ENCODE measurements at places on chromosomes 12 and 14. TPM values are rescaled to one million over a fixed set of nuclear protein-coding genes. Genes with fewer than 3 reads are reported as not detected.
A peak's percentile ranks its signal among the peaks of the same experiment; 100 is the strongest.

DNA sequence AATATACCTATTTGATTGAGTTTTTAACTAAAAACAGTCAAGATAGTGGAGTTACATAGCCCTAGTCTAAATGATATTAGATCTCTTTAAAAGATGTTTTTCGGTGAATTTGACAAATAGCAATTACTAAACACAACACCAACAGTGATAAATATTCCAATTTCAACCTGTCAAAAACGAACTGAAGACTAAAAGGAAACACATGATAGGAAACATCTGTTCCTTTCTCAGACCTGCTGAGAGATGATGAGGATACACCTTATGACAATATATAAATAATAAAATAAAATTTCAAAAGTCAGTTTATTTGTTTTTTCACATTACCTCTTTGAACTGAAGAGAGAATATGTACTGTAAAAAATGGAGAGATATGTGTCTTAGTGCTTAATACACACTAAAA is 232.7 kb downstream of the RASSF9 start:
- DNase-seq = no peak

Gene OTUB2
- polyA plus RNA-seq = 2.2 TPM

DNA sequence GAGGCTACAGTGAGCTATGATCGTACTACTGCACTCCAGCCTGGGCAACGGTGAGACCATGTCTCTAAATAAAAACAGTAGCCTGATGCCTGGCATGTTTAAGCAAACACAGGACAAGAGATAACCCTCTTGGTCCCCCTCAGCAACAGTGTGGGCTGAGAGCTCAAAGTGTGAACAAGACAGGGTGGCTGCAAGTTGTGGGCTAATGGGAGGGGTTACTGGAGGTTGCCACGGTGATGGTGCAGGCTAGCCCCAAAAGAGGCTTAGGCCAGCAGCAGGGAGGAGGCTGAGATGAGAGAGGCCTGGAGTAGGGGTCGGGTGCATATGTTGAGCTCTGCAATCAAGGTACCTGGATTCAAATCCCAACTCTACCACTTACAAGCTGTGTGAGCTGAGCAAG is 3.4 kb upstream of the LGMN start:
- no peak for DNase-seq

- no peak for DNase-seq
Measured at GRCh38 chr12:28171356-28172060, 18.7 kb upstream of the CCDC91 start.

- no peak for DNase-seq
Measured at GRCh38 chr12:39989501-39989900, 116.4 kb downstream of the SLC2A13 start.

Gene TAS2R14
- 0.94 TPM for polyA plus RNA-seq

Gene GPRC5D
- polyA plus RNA-seq = not detected

DNA sequence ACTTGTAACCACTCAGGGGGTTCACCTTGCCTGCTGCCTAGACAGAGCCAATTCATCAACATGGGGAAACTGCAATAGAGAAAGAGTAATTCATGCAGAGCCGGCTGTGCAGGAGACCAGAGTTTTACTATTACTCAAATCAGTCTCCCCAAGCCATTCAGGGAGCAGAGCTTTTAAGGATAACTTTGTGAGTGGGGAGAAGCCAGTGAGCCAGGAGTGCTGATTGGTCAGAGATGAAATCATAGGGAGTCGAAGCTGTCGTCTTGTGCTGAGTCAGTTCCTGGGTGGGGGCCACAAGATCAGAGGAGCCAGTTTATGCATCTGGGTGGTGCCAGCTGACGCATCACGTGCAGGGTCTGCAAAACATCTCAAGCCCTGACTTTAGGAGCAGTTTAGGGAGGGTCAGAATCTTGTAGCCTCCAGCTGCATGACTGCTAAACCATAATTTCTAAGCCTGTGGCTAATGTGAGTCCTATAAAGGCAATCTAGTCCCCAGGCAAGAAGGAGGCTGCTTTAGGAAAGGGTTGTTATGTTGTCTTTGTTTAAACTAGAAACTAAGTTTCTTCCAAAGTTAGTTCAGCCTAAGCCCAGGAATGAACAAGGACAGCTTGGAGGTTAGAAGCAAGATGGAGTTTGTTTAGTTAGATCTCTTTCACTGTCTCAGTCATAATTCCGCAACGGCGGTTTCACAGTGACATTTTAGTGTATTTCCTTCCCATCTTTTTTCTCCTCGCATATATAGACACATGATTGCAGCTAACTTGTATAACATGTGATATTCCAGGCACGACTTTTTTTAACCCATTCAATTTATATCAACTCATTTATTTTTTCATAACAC is 68.9 kb upstream of the NCOR2 start:
- peak; percentile 76 for DNase-seq

DNA sequence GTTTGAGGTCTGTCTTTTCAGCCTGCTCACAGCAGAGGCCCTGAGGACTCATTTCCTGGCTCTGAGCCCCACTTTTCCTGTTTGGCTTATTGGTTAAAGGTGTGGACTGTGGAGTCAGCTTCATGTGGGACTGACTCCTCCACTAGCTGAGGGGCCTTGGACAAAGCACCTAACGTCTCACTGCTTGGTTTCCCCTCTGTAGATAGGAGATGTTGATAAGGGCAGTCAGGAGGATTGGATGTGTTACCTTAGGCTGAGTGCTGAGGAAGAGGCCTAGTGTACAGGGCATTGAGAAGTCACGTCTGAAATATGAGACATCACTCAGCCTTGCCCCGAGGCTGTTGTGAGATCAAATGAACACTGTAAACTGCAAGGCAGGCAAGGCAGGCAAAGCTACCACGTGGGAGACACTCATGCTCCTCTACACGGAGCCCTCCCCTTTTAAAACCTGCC is 27.1 kb upstream of the TCL1A start:
- no peak for DNase-seq

GRCh38 chr12:28994179-28994715 is 154.8 kb upstream of the FAR2 start:
- no peak for DNase-seq

- DNase-seq = no peak
Measured at GRCh38 chr12:51687177-51687576, 96.1 kb downstream of the SCN8A start.

- DNase-seq = no peak
Measured at GRCh38 chr14:40955131-40955505, 651.6 kb upstream of the LRFN5 start.

Gene ADAM21
- 0.04 TPM for polyA plus RNA-seq

DNA sequence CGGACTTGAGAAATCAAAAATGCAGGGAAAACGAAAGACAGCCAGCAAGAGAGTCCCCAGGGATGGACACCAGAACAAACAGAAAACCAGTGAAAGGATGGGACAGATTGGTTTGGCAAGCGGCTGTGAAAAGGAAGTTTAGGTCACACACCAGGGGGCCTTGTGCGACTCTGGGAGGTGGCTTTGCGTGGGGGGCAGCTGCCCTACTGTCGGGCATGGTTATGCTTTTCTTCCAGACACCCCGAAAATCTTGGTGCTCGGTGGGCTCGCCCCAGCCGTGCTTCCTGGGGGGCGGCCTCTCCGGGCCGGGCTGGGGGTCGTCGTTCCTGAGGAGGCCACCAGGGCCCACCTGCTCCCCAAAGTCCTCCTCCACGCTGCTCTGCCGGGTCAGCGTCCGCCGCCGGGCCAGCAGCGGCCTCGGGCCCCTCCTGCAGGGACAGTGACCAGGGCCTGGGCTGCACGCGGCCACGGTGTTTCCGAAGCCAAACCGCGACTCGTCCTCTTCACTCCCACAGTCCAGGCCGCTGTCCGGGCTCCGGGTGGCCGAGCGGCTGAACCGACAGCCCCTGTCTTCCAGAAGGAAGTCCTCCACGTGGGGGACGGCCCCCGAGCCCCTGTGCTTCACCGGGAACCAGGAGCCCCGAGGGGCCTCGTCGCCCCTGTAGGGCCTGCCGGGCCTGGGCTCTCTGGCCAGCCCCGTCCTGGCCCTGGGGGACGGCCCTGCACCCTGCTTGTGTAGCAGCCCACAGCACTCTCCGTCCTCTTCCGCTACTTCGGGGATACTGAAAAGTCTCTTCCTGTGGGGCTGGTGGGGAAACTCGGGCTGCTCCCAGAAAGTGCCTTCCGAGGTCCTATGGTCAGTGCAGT is 86.5 kb downstream of the PIWIL1 start:
- no peak for DNase-seq

GRCh38 chr12:14167005-14167628 is 185.7 kb upstream of the GRIN2B start:
- DNase-seq = peak; percentile 61

- no peak for DNase-seq
Measured at GRCh38 chr12:94588346-94588745, 62.0 kb downstream of the TMCC3 start.

- peak; percentile 48 for DNase-seq
Measured at GRCh38 chr14:60722357-60723115, 1.6 kb downstream of the SIX4 start.
